Fibroblast of skin of right biceps (primary cell): ENCODE measurements at places on chromosomes 13 and 19.

DNA sequence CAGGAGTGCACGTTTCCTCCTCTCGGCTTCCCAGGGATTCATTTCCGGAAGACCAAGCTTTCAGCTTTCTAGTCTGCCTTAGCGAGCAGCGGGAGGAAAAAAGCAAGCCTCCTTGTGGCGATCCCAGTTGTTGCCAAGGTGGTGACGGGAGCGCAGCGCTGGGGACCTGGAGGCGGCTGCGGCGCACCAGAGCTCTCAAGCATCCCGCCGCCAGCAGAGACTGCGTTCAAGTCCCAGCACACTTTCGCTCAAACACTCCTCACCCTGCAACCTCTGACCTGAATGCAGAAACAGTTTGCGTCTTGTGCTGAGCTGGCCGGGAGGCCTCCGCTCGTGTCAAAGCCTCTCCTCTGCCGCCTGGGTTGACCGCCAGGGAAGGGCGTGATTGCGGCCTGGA, 4.9 kb downstream of the GSX1 start:
- peak; percentile 12 for DNase-seq

- no peak for DNase-seq
Observed at GRCh38 chr19:49639401-49640112, 386 bp downstream of the RRAS start.

GRCh38 chr13:99376924-99377323, 69.7 kb upstream of the GPR183 start:
- no peak for DNase-seq

- no peak for DNase-seq
Observed at GRCh38 chr13:59312776-59313175, 851.0 kb downstream of the DIAPH3 start.

GRCh38 chr13:111269508-111269907, 50.9 kb upstream of the TEX29 start:
- DNase-seq: no peak

DNA sequence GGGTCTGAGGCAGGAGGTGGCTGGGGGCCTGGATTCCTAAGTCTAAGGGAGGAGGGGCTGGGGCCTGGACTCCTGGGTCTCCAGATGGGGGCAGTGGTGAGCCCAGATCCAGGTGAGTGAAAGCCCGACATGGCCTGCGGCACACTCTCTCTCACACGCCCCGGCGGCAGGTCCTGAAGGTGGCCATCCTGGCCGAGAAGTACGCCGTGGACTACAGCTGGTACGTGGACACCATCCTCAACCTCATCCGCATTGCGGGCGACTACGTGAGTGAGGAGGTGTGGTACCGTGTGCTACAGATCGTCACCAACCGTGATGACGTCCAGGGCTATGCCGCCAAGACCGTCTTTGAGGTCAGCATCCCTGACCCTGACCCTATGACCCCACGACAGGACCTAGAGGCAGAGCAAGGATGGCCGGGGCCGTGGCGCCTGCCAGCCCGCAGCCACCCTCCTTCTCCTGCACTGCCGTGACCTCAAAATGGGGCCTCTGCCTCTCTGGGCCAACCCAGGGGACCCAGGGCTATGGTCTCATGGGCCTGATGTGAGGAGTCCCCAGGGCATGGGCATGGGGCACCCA, 13.2 kb downstream of the FUZ start:
- no peak for DNase-seq

DNA sequence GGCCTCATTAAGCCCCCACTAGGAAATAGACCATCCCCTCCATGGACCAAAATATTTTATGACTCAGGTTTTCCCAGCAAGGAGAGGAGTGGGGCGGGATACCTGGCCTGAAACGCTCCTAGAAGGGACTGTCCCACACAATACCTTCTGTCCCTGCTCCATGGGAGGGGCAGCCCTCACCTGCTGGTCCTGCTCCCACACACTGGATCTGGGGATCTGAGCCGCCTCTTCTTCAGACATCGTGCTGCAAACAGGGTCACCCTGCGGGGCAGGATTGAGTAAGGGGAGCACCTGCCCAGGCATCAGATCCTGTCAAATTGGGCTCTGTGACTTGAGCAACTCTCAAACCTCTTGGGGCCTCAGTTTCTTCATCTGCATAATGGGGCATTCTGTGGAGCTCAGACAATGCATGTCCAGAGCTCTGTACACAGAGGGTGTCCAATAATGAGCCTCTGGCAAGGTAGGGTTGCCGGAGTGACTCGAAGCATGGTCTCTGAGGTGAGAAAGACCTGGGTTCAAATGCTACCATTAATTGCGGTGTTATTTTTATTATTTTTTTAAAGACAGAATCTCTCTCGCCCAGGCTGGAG, 1.1 kb downstream of the PLIN5 start:
- DNase-seq: no peak

DNA sequence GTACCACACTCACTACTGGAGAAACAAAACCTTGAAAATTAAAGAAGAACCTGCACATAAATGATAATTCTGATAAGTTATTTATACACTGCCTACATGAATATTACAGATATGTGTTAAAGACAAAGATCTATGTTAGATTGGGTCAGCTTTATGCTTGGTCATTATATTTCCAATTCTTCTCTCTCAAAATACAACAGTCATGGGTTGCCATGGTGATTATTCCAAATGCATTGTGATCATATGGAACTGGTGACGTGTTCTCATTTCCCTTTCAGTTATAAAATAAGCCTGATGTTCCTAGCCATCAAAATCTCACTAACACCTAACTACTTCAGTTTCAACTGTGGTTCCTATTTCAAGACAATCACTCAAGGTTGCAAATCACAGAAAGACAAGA, 1416.4 kb downstream of the UQCRFS1 start:
- DNase-seq: no peak

GRCh38 chr13:26024558-26024957, 27.3 kb downstream of the SHISA2 start:
- DNase-seq: no peak

- no peak for DNase-seq
Observed at GRCh38 chr13:106796280-106797047, 228.5 kb upstream of the ARGLU1 start.

- DNase-seq: no peak
Observed at GRCh38 chr13:107665926-107666458, 549.3 kb downstream of the LIG4 start.

- no peak for DNase-seq
Observed at GRCh38 chr19:288911-289310, 2.3 kb downstream of the PLPP2 start.

GRCh38 chr13:75521956-75522355, 15.7 kb downstream of the COMMD6 start:
- DNase-seq: no peak

GRCh38 chr19:46392837-46393236, 20.5 kb downstream of the CCDC8 start:
- no peak for DNase-seq

- no peak for DNase-seq
Observed at GRCh38 chr19:51342631-51343569, 961 bp upstream of the VSIG10L start.

GRCh38 chr19:55193481-55193880, 13.4 kb upstream of the SYT5 start:
- no peak for DNase-seq

- DNase-seq: no peak
Observed at GRCh38 chr13:98406971-98407370, 169.9 kb downstream of the STK24 start.

- DNase-seq: no peak
Observed at GRCh38 chr13:73061876-73062275, 3.1 kb downstream of the KLF5 start.

DNA sequence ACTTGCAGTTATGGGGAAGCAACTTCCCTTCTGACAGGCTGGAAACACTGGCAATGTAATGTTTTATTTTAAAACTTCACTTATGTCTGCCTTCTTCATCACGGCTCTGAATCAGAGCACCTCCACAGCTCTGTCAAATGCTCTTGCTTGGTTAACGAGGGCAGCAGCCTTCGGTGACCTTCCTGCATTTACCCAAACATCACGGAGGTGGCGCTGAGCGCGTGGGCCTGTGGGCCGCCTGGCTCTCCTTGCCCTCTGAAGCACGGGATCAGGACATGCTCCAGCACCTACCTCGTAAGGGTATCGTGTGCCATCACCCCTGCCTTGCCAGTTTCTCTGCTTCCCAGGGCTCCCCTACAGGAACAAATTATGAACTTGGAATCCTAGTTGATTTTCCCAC, 310.0 kb downstream of the TEX29 start:
- DNase-seq: no peak
